Suprapubic skin (tissue), 4 donors: ENCODE measurements at places on chromosomes 11 and 22.

DNA sequence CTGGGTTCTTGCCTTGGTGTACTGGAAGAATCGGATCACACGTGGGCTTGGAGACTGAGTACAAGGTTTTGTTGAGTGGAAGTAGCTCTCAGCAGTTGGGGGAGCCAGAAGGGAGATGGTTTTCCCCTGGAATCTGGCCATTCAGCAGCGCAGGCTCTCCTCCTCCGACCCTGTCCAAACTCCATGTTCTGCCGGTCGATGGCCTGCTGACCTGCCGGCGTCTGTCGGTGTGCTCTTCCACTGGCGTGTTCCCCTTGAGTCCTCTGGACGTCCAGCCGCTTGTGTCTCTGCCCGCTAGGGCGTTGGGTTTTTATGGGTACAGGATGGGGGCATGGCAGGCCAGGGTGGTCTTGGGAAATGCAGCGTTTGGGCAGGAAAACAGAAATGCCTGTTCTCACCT is 38.5 kb upstream of the SLN start:
- no peak for DNase-seq
- H3K4me3 ChIP-seq, result no peak overlapping the region
- no peaks in the 10 kb centered on the region for H3K27me3 ChIP-seq
- H3K36me3 ChIP-seq, result no peaks in the 10 kb centered on the region
- no peak overlapping the region for H3K27ac ChIP-seq
- no peaks in the 10 kb centered on the region for H3K4me1 ChIP-seq

GRCh38 chr11:27574342-27574741 is 67.8 kb upstream of the LIN7C start:
- no peak overlapping the region for H3K4me3 ChIP-seq
- H3K27ac ChIP-seq, result no peak overlapping the region
- H3K27me3 ChIP-seq, result no peaks in the 10 kb centered on the region
- no peak for DNase-seq
- no peaks in the 10 kb centered on the region for H3K36me3 ChIP-seq
- no peaks in the 10 kb centered on the region for H3K4me1 ChIP-seq

DNA sequence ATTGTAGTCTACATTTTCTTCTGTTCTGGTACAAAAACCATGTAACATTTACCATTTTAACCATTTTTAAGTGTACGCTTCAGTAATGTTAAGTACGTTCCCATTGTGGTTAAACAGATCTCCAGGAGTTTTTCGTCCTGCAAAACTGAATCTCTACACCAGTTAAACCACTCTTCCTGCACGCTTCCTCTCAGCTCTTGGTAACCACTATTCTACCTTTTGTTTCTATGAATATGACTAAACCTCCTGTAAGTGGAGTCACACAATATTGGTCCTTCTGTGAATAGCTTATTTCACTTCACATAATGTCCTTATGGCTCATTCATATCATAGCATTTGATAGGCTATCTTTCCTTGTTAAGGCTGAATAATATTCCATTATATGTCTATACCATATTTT is 7.1 kb upstream of the EXT2 start:
- H3K36me3 ChIP-seq, result peaks cover 11% of the 10 kb centered on the region
- H3K27me3 ChIP-seq, result no peaks in the 10 kb centered on the region
- H3K4me3 ChIP-seq, result no peak overlapping the region
- DNase-seq, result no peak

DNA sequence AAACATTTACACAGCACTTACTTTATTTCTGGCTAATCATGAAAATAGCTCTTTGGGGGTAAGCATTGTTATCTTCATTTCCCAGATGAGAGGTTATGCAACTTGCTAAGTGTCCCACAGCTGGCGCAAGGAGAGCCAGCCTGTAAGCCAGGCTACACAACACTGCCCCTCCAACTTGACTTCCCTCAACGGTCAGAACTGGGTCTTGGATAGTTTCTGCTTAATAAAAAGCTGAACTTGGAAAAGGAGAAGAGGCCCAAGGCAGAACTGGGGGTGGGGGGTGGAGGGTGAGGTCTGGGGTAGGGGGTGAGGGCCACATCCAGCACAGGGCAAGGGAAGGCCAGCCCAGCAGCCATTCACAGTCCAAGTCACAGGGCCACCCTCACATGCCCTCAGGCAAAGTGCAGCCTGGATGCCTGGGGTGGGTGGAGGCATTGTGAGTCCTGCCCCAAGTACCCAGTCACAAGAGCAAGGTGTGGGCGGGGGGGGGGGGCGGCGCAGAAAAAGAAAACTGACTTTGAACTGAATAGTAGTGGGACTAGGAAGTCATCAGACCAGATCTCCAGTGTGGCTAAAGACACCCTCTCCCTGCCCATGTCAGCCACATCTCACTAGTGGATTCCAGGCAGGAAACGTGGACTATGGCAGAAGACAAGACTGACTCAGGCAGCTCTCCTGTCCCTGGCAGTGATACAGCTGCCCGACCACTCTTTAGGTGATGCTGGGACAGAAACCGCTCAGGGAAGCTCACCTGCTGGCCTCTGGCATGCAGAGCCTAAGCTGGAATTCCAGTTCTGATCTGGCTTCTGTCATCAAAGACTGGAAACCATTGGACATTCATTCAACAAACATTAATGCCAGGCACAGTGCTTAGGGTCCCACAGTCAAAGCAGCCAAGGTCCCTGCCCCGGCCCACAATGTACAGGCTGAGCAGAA is 52.4 kb downstream of the PACSIN2 start:
- peaks cover 4% of the 10 kb centered on the region for H3K36me3 ChIP-seq
- H3K4me1 ChIP-seq, result peaks cover 74% of the 10 kb centered on the region
- H3K27me3 ChIP-seq, result no peaks in the 10 kb centered on the region
- H3K4me3 ChIP-seq, result no peak overlapping the region

GRCh38 chr11:689625-690024 is 5.4 kb downstream of the DEAF1 start:
- H3K27ac ChIP-seq, result no peak overlapping the region
- H3K27me3 ChIP-seq, result no peaks in the 10 kb centered on the region
- H3K36me3 ChIP-seq, result peaks cover 46% of the 10 kb centered on the region
- peaks cover 33% of the 10 kb centered on the region for H3K4me1 ChIP-seq

- no peak for DNase-seq
- H3K27ac ChIP-seq, result no peak overlapping the region
- no peaks in the 10 kb centered on the region for H3K27me3 ChIP-seq
- H3K4me1 ChIP-seq, result peaks cover 14% of the 10 kb centered on the region
- H3K4me3 ChIP-seq, result no peak overlapping the region
- H3K36me3 ChIP-seq, result no peaks in the 10 kb centered on the region
These were observed 129.1 kb downstream of the APOL5 start for GRCh38 chr22:35846804-35847203.

GRCh38 chr11:68932933-68933577 is 29.4 kb downstream of the IGHMBP2 start:
- H3K36me3 ChIP-seq, result peaks cover 84% of the 10 kb centered on the region
- H3K4me3 ChIP-seq, result no peak overlapping the region
- no peak for DNase-seq
- H3K27me3 ChIP-seq, result no peaks in the 10 kb centered on the region
- no peak overlapping the region for H3K27ac ChIP-seq
- H3K4me1 ChIP-seq, result no peaks in the 10 kb centered on the region

- DNase-seq, result no peak
- no peak overlapping the region for H3K27ac ChIP-seq
- no peaks in the 10 kb centered on the region for H3K36me3 ChIP-seq
These were observed 22.7 kb upstream of the PLEKHB1 start for GRCh38 chr11:73623686-73624085.

DNA sequence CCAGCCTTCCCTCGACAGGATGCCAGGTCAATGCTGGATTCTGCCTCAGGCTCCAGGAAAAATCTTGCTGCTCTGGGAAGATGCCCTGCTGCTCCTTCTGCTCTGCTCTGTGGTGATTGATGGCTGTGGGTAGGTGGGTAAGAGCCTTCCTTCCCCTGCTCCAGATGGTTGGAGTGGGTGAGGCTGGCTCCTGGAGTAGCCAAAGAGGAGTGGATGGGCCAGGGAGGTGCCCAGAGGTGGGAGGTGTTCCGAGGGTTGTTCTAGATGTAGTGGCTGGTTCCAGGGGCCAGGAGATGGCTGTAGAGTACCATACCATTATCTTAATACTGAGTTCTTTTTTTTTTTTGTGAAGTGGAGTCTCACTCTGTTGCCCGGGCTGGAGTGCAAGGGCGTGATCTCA is 99.6 kb upstream of the THY1 start:
- H3K27ac ChIP-seq, result no peak overlapping the region
- no peak for DNase-seq
- H3K4me3 ChIP-seq, result no peak overlapping the region
- no peaks in the 10 kb centered on the region for H3K27me3 ChIP-seq

DNA sequence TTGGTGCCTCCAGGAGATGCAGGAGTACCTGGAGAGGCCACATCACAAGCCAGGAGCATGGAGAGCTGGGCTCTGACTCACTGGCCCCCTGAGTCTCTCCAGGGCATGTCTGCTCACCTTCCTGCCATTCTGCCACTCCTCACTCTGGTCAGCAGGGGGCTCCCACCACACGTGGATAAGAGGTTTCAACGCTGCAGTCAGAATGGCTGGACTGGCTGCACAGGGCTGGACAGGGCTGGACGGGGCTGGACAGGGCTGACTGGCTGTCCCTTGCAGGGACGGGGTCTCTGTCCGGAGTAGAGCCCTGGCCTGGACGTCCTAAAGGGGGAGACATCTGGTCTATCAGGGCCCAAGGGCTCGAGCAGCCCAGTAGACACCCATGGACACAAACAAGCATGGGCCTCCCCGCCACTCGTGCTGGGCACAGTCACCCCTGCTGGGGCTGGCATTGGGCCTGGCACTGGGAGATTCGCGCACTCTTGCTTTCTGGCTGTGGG is 34.6 kb downstream of the CYTH4 start:
- H3K36me3 ChIP-seq, result no peaks in the 10 kb centered on the region
- H3K27me3 ChIP-seq, result peaks cover 40% of the 10 kb centered on the region
- H3K4me3 ChIP-seq, result no peak overlapping the region
- H3K27ac ChIP-seq, result no peak overlapping the region

DNA sequence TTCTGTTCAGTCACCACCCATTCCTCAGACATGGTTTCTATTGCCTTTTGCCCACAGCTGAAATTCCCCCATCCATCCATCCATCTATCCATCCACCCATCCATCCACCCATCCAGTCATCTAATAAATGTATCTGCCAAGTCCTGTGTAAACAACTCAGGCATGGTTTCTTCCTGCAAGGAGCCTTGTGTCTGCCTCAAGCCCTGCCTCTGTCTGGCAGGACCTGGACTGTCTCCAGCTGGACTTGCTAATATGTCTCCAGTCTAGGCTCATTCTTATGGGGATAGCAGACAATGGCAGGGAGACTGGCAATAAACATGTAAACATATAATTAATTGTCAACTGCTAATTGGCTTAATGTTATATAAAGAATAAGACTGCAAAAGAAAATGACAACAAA is 64.7 kb upstream of the AMPD3 start:
- H3K36me3 ChIP-seq, result no peaks in the 10 kb centered on the region
- H3K4me1 ChIP-seq, result peaks cover 38% of the 10 kb centered on the region
- no peaks in the 10 kb centered on the region for H3K27me3 ChIP-seq

DNA sequence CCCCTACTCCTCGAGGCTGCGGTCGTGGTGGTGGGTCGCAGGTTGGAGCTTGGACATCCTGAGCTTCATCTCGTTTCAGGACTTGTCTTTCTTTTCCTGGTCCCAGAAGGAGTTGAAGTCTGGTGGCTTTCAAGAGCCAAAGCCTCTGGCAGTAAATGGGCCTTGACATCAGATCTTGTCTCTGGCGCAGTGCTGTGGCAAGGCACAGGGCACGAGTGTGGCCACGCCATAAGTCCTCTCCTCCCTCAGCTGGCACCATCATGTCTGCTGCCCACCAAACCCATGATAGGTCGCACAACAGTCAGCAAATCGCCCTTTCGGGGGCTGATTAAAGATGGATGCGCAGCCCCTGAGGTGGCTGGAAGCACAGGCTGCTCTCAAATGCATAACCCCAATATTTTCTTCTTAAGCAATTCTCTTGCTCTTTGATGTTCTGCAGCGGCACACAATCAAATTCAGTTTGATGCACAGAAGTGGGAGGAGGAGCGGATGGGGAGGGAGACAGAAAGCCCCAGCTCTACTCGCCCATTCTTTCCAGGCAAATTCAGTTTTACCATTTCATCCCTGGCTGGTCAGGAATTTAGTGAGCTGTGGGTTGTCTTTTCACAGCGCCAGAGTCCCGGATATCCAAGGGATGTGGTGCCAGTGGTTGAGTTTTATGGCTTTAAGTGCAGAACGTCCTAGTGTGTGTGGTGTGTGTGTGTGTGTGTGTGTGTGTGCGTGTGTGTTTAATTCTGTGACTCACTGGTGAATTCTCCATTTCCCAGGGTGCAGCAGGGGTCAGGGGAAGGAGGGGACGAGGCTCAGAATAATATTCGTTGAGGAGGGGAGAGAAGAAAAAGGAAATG is 162.0 kb downstream of the DSCAML1 start:
- no peak overlapping the region for H3K4me3 ChIP-seq
- no peaks in the 10 kb centered on the region for H3K4me1 ChIP-seq
- no peak overlapping the region for H3K27ac ChIP-seq
- H3K36me3 ChIP-seq, result no peaks in the 10 kb centered on the region
- H3K27me3 ChIP-seq, result no peaks in the 10 kb centered on the region
- no peak for DNase-seq

DNA sequence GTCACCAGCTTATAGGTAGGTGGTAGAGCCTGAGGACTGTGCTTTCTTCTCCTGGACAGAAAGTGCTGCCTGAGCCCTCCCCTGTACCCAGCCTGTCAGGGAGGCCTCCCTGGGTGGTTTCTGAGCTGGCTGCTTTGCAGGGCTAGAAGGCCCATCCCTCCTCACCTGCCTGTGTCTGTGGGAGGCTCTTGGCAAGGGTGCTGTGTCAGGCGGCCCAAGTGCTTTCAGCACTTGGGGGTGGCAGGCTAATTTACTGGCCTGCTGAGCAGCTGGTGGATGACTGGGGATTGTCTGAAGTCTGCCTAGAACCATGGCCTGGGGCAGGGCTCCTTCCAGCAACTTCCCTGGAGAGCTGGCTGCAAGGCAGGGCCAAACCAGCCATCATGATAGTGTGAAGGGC is 139.0 kb upstream of the NAV2 start:
- peaks cover 21% of the 10 kb centered on the region for H3K4me1 ChIP-seq
- no peak overlapping the region for H3K27ac ChIP-seq
- H3K27me3 ChIP-seq, result no peaks in the 10 kb centered on the region

- H3K36me3 ChIP-seq, result no peaks in the 10 kb centered on the region
- no peak for DNase-seq
- no peak overlapping the region for H3K4me3 ChIP-seq
- no peaks in the 10 kb centered on the region for H3K4me1 ChIP-seq
These were observed 20.2 kb upstream of the CALCB start for GRCh38 chr11:15053191-15053685.

GRCh38 chr11:72250661-72251464 is 6.9 kb upstream of the PHOX2A start:
- H3K4me1 ChIP-seq, result no peaks in the 10 kb centered on the region
- H3K27me3 ChIP-seq, result peaks cover 42% of the 10 kb centered on the region
- H3K27ac ChIP-seq, result no peak overlapping the region
- H3K36me3 ChIP-seq, result no peaks in the 10 kb centered on the region
- H3K4me3 ChIP-seq, result no peak overlapping the region
